ENCODE measurements at places on chromosomes 5 and 9.

DNA sequence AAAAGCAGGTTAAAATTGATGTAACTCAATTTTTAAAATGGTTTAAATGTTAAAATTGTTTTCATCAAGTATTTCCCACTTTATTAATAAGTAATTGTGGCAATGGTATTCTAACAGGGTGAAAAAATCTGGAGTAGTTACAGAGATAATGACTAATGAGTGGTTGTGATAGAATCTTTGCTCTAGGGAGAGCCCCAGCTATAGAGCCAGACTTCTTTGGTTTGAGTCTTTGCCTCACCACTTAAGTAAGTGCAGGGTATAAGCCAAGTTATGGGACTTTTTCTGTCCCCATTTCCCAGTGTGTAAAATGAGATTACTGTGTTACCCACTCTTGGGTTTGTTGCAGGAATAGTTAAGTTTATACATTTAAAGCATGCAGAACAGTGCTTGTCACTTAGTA, 158.1 kb downstream of the FER start:
- H3K27me3 ChIP-seq: no peaks in the 10 kb centered on the region
- H3K4me3 ChIP-seq: no peak overlapping the region
- no peak overlapping the region for H3K27ac ChIP-seq

DNA sequence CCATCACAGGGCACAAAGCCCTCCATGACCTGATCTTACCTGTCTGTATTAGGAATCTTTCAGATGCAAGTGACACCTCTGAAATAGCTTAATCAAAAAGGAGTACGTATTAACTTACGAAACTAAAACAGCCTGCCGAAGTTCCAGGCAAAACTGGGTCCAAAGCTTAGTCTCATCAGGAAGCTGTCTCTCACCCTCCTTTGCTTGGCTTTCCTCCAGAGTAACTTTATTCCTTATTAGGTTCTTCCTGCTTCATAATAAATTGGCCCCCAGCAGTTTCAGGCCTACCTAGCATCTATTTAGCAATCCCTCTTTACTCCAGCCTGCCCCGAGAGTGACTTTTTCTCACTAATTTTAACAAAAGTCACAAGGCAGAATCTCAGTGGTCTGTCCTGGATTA, 58.4 kb upstream of the STK32A start:
- no peak overlapping the region for H3K27ac ChIP-seq
- H3K27me3 ChIP-seq: peaks cover 55% of the 10 kb centered on the region
- H3K36me3 ChIP-seq: no peaks in the 10 kb centered on the region
- H3K4me1 ChIP-seq: no peaks in the 10 kb centered on the region
- no peak for DNase-seq

- H3K4me3 ChIP-seq: no peak overlapping the region
- no peaks in the 10 kb centered on the region for H3K4me1 ChIP-seq
- no peaks in the 10 kb centered on the region for H3K36me3 ChIP-seq
- no peak overlapping the region for H3K27ac ChIP-seq
Measured at GRCh38 chr9:104247899-104248460, 153.9 kb downstream of the SMC2 start.

DNA sequence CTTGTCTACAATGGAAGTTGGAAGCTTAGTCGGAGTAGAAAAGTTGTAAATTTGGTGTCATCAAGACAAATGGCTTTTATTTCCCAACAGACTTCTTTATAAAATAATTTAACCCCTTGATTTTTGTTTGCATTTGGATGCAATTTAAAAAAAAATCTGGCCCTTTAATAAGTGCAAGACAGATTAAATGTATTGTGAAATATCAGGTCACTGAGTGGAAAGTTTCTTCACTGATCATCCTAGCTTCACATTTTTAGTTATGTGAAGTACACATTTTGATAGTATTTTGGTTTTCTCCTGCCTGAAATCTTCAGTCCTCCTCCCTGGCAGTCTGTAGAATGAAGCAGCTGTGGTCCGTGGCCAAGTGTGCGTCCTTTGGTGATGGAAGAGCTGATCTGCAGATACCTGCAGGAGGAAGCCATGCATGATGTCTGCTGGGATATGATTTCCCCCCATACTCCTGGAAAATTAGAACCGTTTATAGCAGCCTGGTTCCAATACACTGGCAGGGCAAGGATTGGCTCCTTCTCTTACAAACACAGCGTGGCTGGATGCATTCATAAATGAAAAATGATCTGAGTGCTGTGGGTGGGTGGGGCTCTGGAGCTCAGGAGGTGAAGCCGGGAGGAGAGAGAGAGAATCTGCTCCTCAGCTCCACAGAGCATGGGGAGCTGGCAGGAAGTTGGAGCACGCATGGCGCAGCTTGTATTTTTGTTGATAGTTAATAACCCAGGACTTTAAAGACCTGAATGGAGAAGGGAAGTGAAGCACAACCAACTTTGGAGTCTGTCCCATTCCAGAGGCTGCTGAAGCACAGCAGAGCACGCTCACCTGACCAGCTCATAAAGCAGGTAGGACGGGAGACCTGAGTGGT, 238.4 kb downstream of the GOLPH3 start:
- no peaks in the 10 kb centered on the region for H3K36me3 ChIP-seq
- H3K27me3 ChIP-seq: peaks cover 13% of the 10 kb centered on the region
- no peak for DNase-seq
- no peak overlapping the region for H3K4me3 ChIP-seq

GRCh38 chr9:19940811-19941535, 152.1 kb upstream of the SLC24A2 start:
- H3K4me1 ChIP-seq: no peaks in the 10 kb centered on the region
- DNase-seq: no peak
- H3K27ac ChIP-seq: no peak overlapping the region

GRCh38 chr9:21970800-21971640, 23.2 kb downstream of the CDKN2A start:
- H3K4me1 ChIP-seq: peaks cover 40% of the 10 kb centered on the region
- no peak overlapping the region for H3K27ac ChIP-seq
- H3K27me3 ChIP-seq: peaks cover 71% of the 10 kb centered on the region
- peaks cover 21% of the 10 kb centered on the region for H3K36me3 ChIP-seq
- no peak overlapping the region for H3K4me3 ChIP-seq

DNA sequence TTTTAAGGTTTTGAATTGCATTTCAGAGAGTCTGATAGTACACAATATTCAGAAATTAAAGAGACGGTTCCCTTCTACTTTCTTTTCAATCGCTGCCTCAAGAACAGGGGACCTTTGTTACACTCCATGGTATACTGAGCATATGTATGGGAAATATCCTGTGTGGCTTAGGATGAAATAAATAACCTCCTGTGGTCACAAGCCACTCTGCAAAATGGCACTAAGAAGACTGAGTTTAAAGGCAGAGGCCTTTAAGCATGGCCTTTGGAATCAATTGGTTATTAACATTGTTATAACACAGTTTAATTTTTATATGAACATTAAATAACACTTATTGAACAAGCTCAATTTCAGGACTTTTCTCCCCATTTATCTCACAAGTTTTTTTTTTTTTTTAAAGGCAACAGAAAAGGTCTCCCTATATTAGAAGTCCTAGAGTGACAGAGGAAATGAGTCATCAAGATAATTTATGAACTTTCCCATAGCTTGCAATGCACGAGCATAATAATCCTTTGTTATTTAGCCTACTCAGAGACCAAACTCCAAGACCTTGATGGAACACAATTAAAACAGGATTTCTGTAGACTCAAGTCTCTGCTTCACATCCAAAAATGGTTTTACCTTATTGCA, 341.9 kb downstream of the TMEM167A start:
- no peak overlapping the region for H3K27ac ChIP-seq
- H3K4me1 ChIP-seq: peaks cover 13% of the 10 kb centered on the region
- H3K27me3 ChIP-seq: no peaks in the 10 kb centered on the region
- H3K4me3 ChIP-seq: no peak overlapping the region
- DNase-seq: no peak

DNA sequence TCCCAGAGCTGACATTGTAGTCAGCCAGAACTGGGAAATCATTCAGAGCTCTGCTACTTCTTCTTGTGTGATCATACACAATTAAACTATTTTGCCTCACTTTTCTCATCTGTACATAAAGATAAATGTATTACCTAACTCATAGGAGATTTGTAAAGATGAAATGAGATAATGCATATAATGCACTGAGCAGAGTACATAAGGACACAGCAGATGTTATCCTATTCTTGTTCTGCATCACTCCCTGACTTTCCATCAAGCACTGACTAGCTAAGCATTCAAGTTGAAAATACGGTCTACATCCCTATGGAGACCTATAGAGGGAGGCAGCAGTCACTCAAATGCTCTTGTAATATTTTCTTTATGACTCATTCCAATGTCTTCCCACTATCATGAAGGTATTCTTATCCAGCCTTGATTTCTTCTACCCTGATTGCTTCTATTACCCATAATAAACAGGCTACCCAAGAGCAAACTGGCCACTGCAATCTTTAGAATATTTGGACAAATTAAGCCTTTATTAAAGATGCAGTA, 16.3 kb upstream of the PRR16 start:
- no peaks in the 10 kb centered on the region for H3K27me3 ChIP-seq
- H3K4me1 ChIP-seq: peaks cover 2% of the 10 kb centered on the region

DNA sequence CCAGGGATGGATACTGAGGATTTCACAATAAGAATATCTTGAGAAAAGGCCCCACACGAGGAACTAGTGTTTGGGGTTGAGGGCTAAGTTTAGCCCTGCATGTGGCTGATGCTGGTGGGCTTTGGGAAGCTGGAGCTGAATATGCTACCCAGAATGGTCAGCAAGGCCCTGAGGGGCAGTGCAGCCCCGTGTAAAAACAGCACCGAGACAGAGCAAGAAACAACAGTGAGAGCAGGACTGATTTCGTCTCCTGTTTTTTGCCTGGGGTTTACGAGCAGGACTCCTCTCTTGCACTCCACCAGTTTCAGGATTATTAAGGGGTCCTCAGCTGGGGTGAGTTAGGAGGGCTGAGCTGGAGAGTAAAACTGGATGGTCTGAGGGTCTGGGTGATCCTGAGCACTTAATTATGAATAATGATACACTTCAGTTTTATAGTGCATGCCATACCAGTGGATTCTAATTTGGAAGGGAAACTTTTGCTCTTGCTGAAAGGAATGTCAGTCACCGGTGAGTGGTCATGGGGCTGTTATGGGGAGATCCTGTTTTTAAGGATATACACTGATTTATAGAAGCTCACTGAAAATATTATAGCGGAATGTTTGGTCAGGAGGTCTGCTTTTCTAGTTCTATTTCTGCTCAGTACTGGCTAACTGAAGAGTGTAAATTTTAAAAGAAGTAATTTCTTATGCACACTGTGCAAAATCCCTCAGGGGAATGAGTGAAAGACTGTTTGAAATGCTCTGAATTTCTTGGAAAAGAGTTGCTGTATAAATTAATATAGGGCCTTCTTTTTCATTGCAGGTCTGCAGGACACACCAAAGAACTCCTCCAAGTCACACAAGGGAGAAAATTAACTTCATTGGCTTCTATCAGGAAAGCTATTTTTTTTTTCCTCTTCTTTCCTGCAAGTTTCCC, 42.7 kb upstream of the NFIB start:
- H3K4me1 ChIP-seq: no peaks in the 10 kb centered on the region
- no peak overlapping the region for H3K27ac ChIP-seq
- H3K27me3 ChIP-seq: peaks cover 24% of the 10 kb centered on the region
- H3K36me3 ChIP-seq: no peaks in the 10 kb centered on the region
- H3K4me3 ChIP-seq: no peak overlapping the region

Data from natural killer cell treated with Interleukin-12 subunit alpha and Interleukin-12 subunit beta and Interleukin-15 and Interleukin-18, amount 100 ng/mL, for 72 hours (primary cell).